Breast epithelium (tissue), 4 donors: ENCODE measurements at places on chromosomes 7 and 10. TPM values are rescaled to one million over a fixed set of nuclear protein-coding genes. Genes with fewer than 3 reads are reported as not detected.

The CLDN4 gene
- 379 TPM for total RNA-seq

The DOCK4 gene
- total RNA-seq, result 43.3 TPM

GRCh38 chr10:35857860-35858259 is 215.8 kb upstream of the FZD8 start:
- no peak for DNase-seq

DNA sequence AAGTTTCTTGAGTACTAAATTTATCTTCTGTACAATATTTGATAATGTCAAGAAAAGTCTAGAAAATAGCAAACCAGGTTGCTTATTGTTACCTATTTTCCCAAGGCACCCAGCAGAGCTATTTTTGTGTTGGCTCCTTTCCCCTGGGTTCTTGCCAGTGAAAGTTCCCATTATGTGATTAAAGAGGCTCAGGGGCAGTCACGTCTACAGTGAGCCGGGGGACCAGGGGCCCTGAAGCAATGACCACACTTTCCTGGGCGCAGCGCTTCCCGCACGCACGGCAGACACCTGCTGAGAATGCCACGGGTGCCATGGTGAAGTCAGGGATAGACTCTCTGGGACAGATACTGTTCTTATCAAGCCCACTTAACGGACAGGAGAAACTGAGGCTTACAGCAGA is 10.4 kb upstream of the CNPY1 start:
- no peak for DNase-seq

DNA sequence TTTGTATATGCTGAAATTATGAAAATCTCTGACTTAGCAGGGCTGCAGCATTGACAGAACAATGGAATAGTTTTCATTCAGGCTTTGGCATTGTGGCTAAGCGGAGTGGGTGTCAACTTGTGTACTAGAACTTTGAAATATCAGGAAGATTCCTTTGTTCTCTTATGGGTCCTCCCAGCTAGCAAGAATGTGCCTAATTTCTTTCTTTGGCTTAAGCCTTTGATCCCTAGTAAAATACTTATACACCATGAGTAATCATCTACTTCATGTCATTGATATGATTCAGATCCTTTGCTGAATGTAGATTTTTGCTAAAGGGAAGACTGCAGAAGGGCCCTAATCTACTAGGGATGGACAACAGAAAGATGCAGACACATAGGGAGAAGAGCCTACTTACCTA is 6.2 kb downstream of the AVL9 start:
- DNase-seq, result no peak

DNA sequence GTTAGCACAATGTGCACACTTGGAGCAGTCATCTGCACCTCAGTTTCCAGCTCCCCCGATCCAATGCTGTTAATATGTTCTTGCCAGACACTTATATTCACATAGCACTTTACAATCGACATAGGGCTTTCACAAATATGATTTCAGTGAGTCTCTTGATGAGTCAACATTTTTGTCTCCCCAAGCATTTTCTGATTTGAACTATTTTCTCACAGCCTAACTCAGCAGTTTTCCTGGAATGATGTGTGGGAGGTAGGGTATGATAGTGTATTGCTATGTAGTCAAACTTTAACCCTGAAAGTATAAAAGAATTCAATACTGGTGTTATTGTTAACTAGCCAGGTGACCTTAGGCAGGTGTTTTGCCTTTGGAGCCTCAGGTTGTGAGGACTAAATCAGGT is 82.5 kb upstream of the LRGUK start:
- DNase-seq, result no peak

GRCh38 chr10:5591336-5591824 is 66.6 kb downstream of the CALML3 start:
- no peak for DNase-seq

GRCh38 chr10:44965651-44966097 is 6.1 kb downstream of the RASSF4 start:
- DNase-seq, result no peak

DNA sequence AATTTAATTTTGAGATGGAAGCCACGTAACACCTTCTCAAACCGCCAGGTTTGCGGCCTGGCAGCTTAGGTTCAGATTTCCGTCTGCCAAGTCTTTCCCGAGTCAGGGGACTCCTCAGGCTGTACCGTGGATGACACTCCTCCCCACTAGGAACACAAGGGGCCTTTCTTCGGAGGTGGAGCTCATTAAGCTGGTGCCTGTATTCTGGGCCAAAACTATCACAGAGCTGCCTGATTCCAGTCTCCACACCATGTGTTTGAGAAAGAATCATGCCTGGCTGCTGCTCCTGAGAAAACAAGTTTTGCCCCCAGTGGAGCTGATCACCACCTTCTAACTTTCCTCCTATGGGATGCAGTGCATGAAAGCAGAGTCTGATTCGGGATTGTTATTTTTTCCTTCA is 44.8 kb downstream of the TMEM209 start:
- no peak for DNase-seq
